Progenitor cell of endocrine pancreas (in vitro differentiated cells): ENCODE measurements at places on chromosomes 7 and 10. TPM values are rescaled to one million over a fixed set of nuclear protein-coding genes. Genes with fewer than 3 reads are reported as not detected.

- no peak for DNase-seq
Measured at GRCh38 chr10:76686201-76686600, 951.4 kb downstream of the KCNMA1 start.

DNA sequence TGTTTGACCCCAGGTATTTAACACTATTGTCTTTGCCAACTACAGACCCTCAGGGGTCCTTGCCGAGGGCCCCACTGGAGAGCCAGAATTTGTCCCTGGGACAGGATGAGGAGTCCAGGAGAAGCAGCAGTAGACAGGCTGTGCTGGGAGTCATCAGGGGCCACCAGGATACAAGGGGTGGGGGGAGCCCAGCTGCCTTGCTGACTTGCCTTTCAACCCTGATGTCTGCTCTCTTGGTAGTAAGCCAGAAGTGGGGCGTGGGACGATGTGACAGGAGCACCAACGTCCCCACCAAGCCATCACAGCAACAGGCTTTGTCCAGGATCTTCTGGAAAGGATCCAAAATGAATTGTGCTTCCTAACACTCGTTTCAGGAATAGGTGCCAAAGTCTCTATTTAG lies 62.4 kb upstream of the CDCA7L start:
- no peak for DNase-seq

DNA sequence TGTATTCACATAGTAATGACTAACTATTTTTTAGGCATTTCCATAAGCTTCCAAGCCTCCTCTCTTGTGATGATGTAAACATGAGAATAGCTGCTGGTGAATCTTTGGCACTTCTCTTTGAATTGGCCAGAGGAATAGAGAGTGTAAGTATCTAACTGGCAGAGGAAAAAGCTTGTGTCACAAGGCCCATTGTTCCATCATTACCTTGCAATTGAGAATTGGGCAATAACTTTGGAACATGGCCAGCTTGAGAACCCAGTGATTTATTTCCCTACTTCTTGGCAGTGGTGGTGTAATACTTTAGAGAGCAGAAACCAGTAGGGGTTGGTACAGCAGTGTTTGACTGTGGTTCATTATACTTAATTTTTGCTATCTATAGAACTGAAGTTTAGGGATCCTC lies 12.0 kb downstream of the IFRD1 start:
- no peak for DNase-seq

DNA sequence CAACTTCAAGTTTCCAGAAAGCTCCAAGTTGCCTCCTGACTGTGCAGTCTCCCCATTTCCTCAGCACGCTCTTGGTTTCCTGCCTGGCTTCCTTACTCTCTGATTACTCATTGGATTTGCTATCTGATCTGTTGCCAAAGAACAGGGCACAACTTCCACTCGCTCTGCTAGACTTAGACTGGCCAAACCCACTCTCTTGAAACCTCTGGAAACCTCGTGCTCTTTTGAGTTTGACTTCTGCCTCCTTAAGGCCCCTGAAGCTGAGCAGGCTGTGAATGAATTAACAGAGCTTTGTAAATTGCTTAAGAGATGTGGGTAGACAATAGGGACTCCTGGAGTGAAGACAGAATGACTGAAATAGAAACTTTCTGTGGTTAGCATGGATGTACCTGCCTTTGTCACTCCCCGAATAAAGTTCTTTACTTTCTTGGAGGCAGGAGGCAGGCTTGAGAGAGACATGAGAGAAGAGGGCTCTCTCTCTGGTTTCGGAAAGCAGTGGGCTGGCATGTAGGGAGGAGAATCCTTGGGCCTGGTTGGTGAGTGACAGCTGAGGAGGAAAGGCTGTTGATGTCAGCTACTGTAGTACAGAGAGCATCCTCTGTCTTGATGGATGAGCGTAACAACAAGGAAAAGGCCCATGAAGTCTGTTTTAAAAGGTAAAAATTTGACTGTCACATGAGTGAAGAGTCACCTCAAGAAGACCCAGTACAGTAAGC lies 70.8 kb downstream of the CHN2 start:
- no peak for DNase-seq

Gene CPEB3
- 2.1 and 2.3 TPM in 2 replicates for total RNA-seq

DNA sequence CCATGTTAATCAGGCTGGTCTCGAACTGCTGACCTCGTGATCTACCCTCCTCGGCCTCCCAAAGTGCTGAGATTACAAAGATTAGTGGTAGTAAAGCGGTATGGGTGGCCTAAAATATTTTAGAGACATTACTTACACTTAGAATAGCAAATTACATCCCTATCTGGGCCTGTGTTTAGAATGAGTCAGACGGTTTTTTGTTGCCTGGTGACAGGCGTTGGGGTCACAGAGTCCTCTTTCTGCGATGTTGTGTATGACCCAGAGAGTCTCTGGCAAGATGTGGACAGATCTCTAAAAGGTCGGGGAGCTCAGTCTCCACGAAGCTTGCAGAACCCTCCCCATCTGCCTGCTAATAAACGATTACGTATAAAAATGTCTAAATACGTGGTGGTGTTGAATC lies 39.6 kb upstream of the PRKCQ start:
- no peak for DNase-seq

GRCh38 chr7:100003711-100004661 lies 11.4 kb upstream of the ZKSCAN1 start:
- peak; percentile 43 for DNase-seq
